ENCODE measurements at places on chromosomes 7 and 10. TPM values are rescaled to one million over a fixed set of nuclear protein-coding genes. Genes with fewer than 3 reads are reported as not detected.

The PPP1R3C gene
- total RNA-seq: 69.8 TPM

The RASSF4 gene
- 48.5 TPM for total RNA-seq

The TRIM73 gene
- total RNA-seq: 2.0 TPM

The UNC5B gene
- 10.9 TPM for total RNA-seq

The UPK3BL1 gene
- 181 TPM for total RNA-seq

The VSIR gene
- total RNA-seq: 15.4 TPM

The HECTD2 gene
- 69.3 TPM for total RNA-seq

The ANXA8L1 gene
- 4.9 TPM for total RNA-seq

The LRRD1 gene
- total RNA-seq: 0.44 TPM

The VPS41 gene
- total RNA-seq: 127 TPM

The FRMPD2 gene
- total RNA-seq: 27.3 TPM

The CLCN1 gene
- 0.22 TPM for total RNA-seq

The GALNT17 gene
- total RNA-seq: 27.0 TPM
